ENCODE measurements at places on chromosomes 1 and 21.

GRCh38 chr21:38487901-38488639, 10.2 kb downstream of the ERG start:
- no peak for DNase-seq
- no peaks in the 10 kb centered on the region for H3K36me3 ChIP-seq
- H3K27ac ChIP-seq: no peak overlapping the region

GRCh38 chr1:234887016-234887900, 241.4 kb downstream of the TOMM20 start:
- H3K27me3 ChIP-seq: no peaks in the 10 kb centered on the region
- no peak overlapping the region for H3K27ac ChIP-seq

DNA sequence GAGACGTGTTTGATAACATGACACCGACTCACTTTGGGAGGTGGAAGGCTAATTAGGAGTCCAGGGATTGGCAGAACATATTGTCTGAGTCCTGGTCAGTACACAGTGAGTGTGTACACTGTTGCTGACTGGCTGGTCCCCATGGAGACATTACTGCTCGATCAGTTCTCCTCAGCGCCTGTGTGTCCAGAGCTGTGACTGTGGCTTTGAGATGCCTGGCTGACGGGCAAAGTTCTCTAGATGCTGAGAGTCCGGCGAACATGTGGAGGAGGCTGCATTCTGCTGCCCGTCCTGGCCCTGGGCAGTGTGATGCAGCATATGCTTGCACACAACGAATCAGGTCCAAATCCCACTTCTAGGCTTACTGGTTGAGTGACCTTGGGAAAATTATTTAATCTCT, 280.1 kb upstream of the ST6GALNAC5 start:
- H3K27me3 ChIP-seq: no peaks in the 10 kb centered on the region
- no peak overlapping the region for H3K4me3 ChIP-seq
- H3K27ac ChIP-seq: no peak overlapping the region
- H3K36me3 ChIP-seq: no peaks in the 10 kb centered on the region
- no peak for DNase-seq

DNA sequence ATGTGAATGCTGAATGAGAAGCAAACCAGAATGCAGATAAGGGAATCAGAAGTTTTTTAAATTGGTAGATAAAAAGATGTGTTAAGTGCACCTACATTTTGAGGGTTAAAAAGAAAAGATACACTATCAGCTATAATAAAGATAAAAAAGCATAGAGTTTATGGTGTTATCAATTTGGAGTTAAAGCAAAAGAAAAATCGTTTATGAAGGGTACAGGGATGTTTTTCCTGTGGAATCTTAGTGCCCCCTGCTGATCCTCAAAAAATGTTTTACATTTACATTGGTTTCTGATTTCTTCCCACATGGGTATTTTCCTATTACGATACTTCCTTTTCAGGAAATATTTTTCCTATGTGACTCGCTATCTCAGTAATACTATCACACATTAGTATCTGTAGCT, 293.5 kb downstream of the MRPL39 start:
- no peak overlapping the region for H3K4me3 ChIP-seq
- H3K27me3 ChIP-seq: no peaks in the 10 kb centered on the region
- no peaks in the 10 kb centered on the region for H3K36me3 ChIP-seq
- DNase-seq: peak; percentile 11
- H3K4me1 ChIP-seq: no peaks in the 10 kb centered on the region

- peak overlapping the region; percentile 63 for H3K27ac ChIP-seq
- peak overlapping the region; percentile 24 for H3K4me3 ChIP-seq
- peaks cover 22% of the 10 kb centered on the region for H3K4me1 ChIP-seq
- H3K27me3 ChIP-seq: no peaks in the 10 kb centered on the region
- peak; percentile 79 for DNase-seq
- no peaks in the 10 kb centered on the region for H3K36me3 ChIP-seq
These were observed 18.8 kb upstream of the TENT5B start for GRCh38 chr1:27031235-27032118.

- H3K27ac ChIP-seq: peak overlapping the region; percentile 3
- no peaks in the 10 kb centered on the region for H3K27me3 ChIP-seq
- H3K4me3 ChIP-seq: no peak overlapping the region
- no peak for DNase-seq
- no peaks in the 10 kb centered on the region for H3K4me1 ChIP-seq
- H3K36me3 ChIP-seq: peaks cover 41% of the 10 kb centered on the region
These were observed 31.1 kb downstream of the GNAI3 start for GRCh38 chr1:109579491-109579890.

GRCh38 chr1:1529321-1529720, 11.1 kb downstream of the TMEM240 start:
- H3K27ac ChIP-seq: no peak overlapping the region
- H3K4me1 ChIP-seq: no peaks in the 10 kb centered on the region
- DNase-seq: no peak
- H3K27me3 ChIP-seq: no peaks in the 10 kb centered on the region
- no peak overlapping the region for H3K4me3 ChIP-seq

GRCh38 chr1:55131801-55132200, 83.4 kb downstream of the USP24 start:
- no peak overlapping the region for H3K4me3 ChIP-seq
- H3K27ac ChIP-seq: no peak overlapping the region
- H3K27me3 ChIP-seq: no peaks in the 10 kb centered on the region
- no peak for DNase-seq
- H3K36me3 ChIP-seq: peaks cover 87% of the 10 kb centered on the region
- no peaks in the 10 kb centered on the region for H3K4me1 ChIP-seq

DNA sequence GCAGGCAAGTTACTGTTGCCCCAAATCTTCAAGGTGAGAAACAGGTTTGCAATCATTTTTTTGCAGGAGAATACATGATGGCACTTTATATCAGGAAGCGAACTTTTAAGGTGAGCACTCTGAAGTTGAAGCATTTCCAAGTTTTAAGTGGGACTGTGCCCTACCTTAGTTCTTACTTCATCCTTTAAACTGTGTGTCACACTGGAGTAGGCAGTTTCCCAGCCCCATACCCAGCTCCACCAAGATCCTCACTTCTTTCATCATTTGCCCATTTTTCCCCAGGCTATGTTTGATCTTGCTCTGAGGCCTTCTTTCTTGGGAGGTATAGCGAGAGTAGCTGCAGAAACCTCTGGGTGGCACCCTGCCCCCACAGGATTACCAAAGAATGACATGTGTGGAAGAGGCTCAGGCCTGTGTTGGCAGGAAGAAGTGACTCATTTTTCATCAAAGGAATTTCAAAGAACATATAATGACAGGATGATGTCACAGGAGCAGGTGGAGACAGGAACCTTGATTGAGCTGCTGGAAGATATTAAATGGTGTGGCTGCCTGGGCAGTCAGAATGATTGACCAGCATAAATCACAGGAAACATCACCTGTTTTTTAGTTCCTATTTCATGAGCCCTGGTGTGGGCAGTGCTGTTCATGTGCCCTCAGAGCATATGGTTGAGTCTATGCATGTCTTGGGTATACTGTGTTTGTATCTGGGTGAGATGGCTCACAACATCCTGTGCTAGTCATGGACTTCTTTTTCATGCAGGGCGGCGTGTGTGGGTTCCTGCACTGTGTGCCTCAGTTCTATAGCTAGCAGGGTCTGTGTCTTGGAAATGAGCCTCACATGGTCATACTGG, 20.8 kb upstream of the MACF1 start:
- H3K27ac ChIP-seq: peak overlapping the region; percentile 48
- no peaks in the 10 kb centered on the region for H3K36me3 ChIP-seq
- H3K4me1 ChIP-seq: peaks cover 36% of the 10 kb centered on the region
- H3K27me3 ChIP-seq: no peaks in the 10 kb centered on the region
- DNase-seq: peak; percentile 94

GRCh38 chr1:183673605-183674323, 20.6 kb upstream of the APOBEC4 start:
- H3K36me3 ChIP-seq: no peaks in the 10 kb centered on the region
- no peak overlapping the region for H3K4me3 ChIP-seq
- peaks cover 6% of the 10 kb centered on the region for H3K4me1 ChIP-seq
- no peaks in the 10 kb centered on the region for H3K27me3 ChIP-seq
- DNase-seq: no peak

DNA sequence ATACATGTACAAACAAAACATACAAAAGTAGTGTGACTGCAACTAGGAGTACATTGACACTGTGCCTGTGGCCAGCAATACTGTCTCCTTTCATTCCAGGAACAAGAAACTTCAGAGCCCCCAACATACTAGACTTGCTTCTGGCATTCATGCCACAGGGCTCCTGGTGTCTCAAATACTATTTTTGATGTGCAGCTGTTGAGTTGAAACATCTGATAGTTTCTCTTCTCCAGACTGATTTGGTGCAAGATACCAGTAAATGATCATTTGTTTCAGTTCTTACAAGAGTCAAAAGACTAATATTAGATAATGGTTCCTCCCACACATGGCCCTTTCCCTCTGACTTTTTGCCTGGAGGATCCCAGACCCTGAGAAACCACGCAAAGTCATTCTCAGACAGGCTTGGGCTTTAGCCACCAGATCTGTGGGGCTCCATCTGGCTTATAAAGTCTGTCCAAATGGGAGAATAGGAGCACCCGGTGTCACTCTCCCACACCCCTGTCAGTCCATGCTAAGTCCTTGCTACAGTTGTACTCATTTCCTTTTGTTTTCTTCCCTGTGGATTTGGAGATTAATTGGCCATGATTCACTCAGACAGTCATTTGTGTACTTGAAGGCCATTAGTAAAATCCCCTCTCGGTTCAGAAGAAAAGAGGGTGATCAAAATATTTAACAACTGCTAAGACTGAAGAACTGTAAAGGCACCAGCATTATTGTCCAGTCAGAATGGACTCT, 163.5 kb upstream of the RUNX1 start:
- H3K36me3 ChIP-seq: no peaks in the 10 kb centered on the region
- H3K4me1 ChIP-seq: no peaks in the 10 kb centered on the region
- peaks cover 12% of the 10 kb centered on the region for H3K27me3 ChIP-seq
- H3K4me3 ChIP-seq: no peak overlapping the region
- DNase-seq: no peak
- H3K27ac ChIP-seq: no peak overlapping the region

GRCh38 chr1:51690285-51690961, 73.5 kb downstream of the OSBPL9 start:
- no peak overlapping the region for H3K27ac ChIP-seq
- H3K27me3 ChIP-seq: no peaks in the 10 kb centered on the region
- no peak overlapping the region for H3K4me3 ChIP-seq
